ENCODE measurements at places on chromosomes 6 and 20. TPM values are rescaled to one million over a fixed set of nuclear protein-coding genes. Genes with fewer than 3 reads are reported as not detected.

Gene AFDN
- total RNA-seq, result 306 TPM

DNA sequence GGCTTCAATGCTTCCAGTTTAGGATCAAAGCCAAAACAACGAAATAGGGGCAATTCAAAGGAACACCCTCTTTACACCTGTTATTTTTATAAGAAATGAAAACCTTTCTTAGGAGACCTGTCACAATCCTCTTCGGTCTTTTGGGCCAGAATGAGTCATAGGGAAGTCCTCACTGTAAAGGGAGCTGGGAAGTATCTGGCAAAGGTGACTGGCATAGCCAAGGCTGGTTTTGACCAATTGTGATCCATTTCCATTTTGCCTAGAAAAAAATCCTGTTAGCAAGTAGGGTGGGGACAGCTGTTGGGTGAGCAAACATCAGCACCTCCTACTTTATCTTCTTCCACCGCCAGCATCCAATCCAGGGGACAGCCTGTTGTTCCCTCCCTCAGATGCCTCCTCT is 343.2 kb upstream of the SULF2 start:
- H3K4me1 ChIP-seq, result no peaks in the 10 kb centered on the region
- no peak for DNase-seq
- no peak overlapping the region for H3K4me3 ChIP-seq

DNA sequence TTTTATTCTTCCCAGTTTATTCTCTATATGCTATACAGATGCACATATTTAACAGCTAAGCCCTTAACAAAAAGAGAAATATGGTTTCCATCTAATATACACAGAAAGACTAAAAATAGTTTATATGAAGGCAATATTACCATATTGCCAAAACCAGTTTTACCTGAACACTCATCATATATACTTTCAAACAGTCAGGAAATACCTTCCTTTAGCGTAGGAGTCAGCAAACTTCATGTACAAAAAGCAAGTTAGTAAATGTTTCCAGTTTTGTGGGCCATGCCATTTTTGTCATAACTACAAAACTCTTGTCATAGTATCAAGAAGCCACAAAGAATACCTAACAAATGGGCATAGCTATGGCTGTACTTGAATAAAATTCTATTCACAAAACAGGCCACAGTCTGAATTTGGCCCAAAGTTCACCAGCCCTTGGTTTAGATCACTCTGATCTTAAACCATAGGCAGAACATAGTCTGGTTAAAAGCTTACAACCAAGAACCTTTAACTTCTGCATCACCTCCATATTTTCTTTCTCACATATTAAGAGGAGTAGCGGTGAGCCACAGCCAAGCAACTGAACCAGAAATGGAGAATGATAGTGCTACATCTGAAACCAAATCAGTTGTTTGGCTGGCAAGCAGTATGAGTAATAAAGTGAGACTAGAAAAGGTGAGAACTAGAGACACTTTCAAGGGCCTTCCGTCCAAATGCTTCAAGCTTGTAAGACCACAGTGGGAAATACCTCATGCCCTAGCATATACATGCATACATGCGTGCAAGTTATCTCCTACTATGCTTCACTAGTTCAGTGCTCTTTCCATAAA is 116.6 kb downstream of the PTPRK start:
- no peak overlapping the region for H3K27ac ChIP-seq
- no peaks in the 10 kb centered on the region for H3K36me3 ChIP-seq
- H3K4me3 ChIP-seq, result no peak overlapping the region
- no peaks in the 10 kb centered on the region for H3K27me3 ChIP-seq
- H3K4me1 ChIP-seq, result peaks cover 3% of the 10 kb centered on the region

DNA sequence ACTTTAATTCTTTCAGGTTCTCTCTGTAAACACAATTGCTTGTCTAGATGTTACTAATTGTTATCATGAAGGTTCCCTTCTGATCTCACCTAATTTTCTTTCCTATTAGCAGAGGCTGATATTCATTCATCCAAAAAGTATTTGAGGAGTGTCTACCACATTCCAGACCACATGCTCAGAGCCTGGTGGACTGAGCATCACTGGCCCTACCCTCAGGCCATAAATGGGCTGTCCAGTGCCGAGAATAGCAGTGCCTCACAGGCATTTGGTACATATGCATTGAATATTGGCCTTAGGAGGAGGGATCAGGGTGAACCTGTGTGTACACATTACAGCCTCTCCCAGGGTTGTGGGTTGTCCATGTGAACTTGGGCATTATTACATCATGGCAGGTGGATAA is 40.4 kb upstream of the PRELID3B start:
- peaks cover 10% of the 10 kb centered on the region for H3K4me1 ChIP-seq
- no peaks in the 10 kb centered on the region for H3K36me3 ChIP-seq
- no peak overlapping the region for H3K27ac ChIP-seq
- no peaks in the 10 kb centered on the region for H3K27me3 ChIP-seq

Gene MLIP
- not detected for total RNA-seq

Gene GRM1
- 0.23 TPM for total RNA-seq

DNA sequence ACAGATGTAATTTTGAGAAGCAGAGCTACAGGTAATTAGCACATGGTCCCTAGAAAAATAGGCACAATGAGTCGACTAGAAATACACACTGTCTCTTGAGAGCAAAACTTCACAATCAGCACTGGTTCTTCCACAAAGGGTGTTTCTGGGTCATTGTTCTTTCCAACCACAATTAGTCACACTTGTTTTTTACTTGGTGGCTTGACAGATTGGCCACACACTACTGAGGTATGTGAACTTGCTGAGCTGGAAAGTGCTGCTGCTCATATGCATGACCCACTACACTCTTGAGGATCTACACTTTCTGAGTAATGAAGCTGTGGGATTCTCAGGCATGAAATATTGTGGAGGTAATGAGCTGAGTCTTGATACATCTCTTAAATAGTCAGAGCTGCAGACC is 347.7 kb downstream of the BCKDHB start:
- H3K4me1 ChIP-seq, result peaks cover 3% of the 10 kb centered on the region
- H3K4me3 ChIP-seq, result no peak overlapping the region
- H3K27me3 ChIP-seq, result no peaks in the 10 kb centered on the region
- DNase-seq, result no peak
- H3K36me3 ChIP-seq, result no peaks in the 10 kb centered on the region

- no peak for DNase-seq
- H3K4me1 ChIP-seq, result no peaks in the 10 kb centered on the region
These were observed 47.3 kb downstream of the APCDD1L start for GRCh38 chr20:58467572-58468527.

DNA sequence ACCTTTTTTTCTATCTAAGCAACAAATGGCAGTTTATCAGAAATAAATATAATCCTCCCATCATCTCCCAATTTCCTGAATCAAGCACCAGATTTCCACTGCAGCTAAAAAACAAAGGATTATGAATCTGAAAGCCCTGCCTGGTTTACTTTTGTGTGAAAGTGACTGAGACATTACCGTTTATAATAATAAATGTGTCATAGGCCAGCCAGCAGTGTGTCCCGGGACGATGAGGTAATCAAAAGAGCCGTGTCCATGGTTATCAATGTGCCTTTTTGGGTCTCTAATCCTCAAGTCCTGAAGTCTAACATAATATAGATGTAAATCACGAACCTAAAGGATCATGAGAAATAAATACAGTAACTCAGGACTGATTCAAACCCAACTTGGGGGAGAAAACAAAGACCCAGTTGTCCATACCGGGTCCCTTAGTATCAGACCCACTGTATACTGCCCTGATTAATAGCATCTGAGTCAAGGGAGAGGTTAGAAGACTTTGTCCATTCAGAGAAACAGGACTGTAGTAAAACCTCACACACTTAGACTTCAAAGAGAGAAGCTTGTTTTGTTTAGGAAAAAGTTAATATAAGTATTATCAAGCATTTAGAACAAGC is 149.1 kb downstream of the SASH1 start:
- H3K27ac ChIP-seq, result no peak overlapping the region
- H3K36me3 ChIP-seq, result peaks cover 20% of the 10 kb centered on the region
- no peaks in the 10 kb centered on the region for H3K27me3 ChIP-seq
- H3K4me3 ChIP-seq, result no peak overlapping the region
- H3K4me1 ChIP-seq, result no peaks in the 10 kb centered on the region

DNA sequence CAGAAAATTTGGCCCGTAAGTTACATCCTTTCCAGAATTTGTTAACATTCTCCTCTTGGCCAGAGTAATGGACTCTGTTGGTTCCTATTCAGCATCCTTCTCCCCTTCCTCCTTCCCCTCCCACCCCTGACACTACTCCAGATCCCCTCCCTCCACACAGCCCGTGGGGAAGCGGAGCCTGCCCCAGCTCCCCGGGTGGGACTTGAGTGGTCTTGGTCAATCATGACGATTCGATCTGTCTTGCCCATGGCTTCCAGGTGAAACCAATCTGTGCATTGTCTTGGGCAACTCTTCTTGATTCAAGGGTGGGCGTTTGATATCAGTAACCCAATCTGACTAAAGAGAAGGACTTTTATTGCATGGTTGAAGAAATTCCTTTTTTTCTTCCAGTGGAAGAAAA is 143.9 kb downstream of the ANKRD60 start:
- DNase-seq, result no peak
- H3K27ac ChIP-seq, result no peak overlapping the region

DNA sequence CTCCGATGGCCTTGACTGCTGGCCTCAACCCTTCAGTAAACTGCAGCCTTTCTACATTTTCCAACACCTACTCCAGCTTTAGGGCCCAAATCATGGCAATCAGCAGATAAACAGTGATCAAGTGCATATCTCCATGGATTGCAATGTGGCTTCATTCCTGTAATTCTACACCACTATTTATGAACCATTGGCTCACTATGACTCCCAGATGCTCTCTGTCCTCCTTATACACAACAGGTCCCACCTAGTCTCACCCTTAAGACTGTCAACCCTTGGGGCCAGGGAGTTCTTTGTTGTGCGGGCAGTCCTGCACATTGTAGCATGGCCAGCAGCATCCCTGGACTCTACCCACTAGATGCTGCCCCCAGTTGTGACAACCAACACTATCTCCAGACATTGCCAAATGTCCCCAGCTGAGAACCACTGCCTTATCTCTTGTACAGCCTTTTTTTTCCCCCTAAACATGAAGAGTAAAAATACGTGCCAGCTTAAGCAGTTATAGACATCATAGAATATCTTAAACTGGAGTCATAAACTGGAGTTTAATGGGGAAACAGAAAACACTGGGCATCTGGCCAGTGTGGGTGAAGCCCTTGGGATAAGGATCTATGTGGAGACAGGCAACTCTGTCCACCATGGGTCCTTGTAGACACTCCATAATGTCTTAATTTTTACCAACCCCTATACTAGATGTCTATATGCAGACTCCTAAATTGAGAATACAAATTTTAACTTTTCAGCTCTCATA is 21.1 kb downstream of the MRPL14 start:
- peaks cover 19% of the 10 kb centered on the region for H3K36me3 ChIP-seq
- H3K27ac ChIP-seq, result no peak overlapping the region
- no peak overlapping the region for H3K4me3 ChIP-seq
- H3K27me3 ChIP-seq, result peaks cover 2% of the 10 kb centered on the region
- no peak for DNase-seq

GRCh38 chr6:7773322-7773721 is 47.4 kb downstream of the BMP6 start:
- no peak for DNase-seq
- H3K27ac ChIP-seq, result no peak overlapping the region
- no peaks in the 10 kb centered on the region for H3K36me3 ChIP-seq
- H3K4me3 ChIP-seq, result no peak overlapping the region

Gene SYNE1
- 12.7 TPM for total RNA-seq

DNA sequence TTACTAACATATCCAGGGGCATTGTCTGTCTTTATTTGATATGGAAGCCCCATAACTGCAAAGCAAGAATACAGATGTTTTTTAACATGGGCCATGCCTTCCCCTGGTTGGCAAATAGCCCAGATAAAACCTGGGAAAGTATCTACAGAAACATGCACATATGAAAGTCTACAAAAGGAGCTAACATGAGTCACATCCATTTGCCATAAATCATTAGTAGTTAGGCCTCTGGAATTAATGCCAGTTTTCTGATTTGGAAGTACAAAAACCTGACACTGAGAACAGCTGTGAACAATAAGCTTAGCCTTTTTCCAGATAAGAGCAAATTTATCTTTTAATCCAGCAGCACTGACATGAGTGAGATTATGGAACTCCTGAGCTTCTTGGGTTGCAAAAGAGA is 418.0 kb upstream of the IMPG1 start:
- H3K36me3 ChIP-seq, result peaks cover 8% of the 10 kb centered on the region
- H3K27ac ChIP-seq, result no peak overlapping the region
- H3K27me3 ChIP-seq, result peaks cover 4% of the 10 kb centered on the region
- DNase-seq, result no peak

Gene DCDC2
- total RNA-seq, result 0.13 TPM

DNA sequence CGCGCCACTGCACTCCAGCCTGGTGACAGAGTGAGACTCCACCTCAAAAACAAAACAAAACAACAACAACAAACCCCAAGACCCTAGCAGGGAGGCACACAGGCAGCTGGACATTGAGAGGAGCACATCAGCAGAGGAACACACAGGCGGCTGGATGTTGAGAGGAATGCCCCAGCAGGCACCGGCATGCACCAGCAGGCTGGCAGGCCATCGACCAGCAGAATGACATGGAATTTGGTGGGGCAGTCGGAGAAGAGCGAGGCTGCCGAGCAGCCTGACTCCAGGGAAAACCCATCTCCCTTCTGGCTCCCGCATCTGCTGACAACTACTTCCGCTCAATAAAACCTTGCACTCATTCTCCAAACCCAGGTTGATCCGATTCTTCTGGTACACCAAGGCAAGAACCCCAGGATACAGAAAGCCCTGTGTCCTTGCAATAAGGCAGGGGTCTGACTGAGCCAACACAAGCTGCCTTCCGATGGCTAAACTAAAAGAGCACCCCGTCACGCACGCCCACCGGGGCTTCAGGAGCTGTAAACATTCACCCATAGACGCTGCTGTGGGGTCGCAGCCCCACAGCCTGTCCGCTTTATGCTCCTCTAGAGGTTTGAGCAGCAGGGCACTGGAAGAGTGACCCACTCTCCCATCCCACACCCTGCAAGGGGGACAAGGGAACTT is 60.2 kb downstream of the SLC22A23 start:
- H3K27me3 ChIP-seq, result no peaks in the 10 kb centered on the region
- H3K27ac ChIP-seq, result no peak overlapping the region
- DNase-seq, result no peak
- no peak overlapping the region for H3K4me3 ChIP-seq

Gene C6orf58
- total RNA-seq, result 0.82 TPM

DNA sequence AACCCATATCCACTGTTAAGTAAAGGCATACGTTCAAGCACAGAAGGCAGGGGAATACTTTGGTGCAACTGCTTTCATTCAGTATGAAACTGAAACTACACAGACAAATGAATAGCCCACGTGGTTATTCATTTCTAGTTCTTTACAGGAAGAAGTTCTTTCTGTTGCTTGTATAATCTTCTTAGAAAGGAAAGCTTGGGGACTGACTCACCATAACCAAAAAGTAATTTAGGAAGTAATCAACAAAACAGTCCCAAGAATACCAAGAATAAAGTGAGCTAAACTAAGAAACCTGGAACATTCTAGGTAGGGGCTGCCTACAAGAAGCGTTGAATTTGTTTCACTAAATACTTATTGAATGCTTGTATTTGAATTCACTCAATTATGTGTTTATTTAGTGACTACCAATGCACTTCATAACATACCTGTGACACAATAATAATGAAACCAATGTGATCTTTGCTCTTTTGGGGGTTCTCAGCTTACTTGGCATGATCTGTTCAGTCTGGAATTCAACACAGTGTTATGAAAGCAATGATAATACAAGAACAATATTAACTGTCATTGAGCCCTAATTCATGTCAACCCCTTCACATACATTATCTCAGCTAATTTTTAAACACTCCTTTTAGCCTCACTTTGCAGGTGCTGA is 25.1 kb upstream of the KIAA0408 start:
- no peak overlapping the region for H3K27ac ChIP-seq
- no peaks in the 10 kb centered on the region for H3K27me3 ChIP-seq
- no peaks in the 10 kb centered on the region for H3K4me1 ChIP-seq
- peaks cover 8% of the 10 kb centered on the region for H3K36me3 ChIP-seq

Gene IRF4
- total RNA-seq, result not detected
